Stimulated activated CD8-positive, alpha-beta memory T cell treated with anti-CD3 and anti-CD28 coated beads, Interleukin-7, amount 100 ng/mL, for 4 hours (primary cell): ENCODE measurements at places on chromosomes 1 and 21.

GRCh38 chr1:45836451-45836850 is 33.0 kb downstream of the MAST2 start:
- no peak for DNase-seq

DNA sequence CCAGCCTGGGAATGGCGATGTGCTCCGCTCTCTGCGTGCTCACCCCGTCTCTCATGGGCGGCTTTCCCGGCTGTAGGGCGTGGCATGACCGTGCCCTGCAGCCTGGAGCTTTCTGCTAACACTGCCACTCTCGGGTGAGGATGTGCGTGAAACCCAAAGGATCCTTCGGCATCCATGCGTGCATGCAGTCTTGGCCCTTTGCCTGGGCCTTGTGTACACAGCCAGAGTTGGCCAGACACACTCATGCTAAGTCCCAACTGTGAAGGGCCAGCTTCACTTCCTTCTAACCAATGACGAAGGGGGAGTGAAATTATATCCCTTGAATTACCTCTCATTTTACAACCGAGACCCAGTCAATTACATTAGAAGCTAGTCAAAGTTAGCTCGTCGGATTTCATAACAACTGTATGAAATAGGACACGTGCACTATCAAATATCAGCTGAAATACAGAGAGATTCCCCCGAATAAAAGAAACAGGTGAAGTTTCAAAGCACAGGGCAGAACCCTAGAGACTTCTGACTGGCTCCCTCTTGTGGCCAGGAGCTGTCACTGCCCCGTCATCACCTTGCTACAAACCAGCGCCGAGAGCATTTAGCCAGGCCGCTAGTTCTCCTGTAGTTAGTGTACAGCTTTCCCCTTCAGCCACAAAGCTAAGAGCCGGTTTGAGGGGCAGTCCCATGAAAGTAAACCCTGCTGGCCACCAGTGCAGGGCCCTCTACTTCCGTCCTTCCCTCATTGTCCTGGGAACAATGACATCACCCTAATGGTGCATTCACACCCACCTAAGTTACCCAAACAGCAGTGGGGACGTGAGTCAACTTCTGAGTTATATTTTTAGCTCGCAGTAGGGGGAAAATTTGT is 63.4 kb upstream of the COA6 start:
- DNase-seq: peak; percentile 53

GRCh38 chr1:5796028-5796427 is 196.2 kb downstream of the NPHP4 start:
- no peak for DNase-seq

DNA sequence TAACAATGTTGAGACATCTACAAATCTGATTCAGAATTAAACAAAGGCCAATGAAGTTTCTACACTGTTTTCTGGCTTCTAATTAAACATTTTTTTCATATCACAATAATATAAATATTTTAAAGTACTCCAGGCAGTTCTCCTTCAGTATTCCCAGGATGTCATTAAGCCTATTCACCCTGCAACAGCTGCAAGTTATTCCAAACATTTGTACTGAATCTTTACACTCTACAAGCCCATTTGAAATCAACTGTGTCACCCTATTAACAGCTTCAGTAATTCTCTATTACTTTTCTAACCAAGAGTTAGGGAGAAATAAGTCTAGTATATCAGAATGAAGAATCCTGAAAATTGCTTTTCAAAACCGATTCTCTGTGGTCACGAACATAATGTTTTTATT is 124.6 kb downstream of the OLFML2B start:
- no peak for DNase-seq

DNA sequence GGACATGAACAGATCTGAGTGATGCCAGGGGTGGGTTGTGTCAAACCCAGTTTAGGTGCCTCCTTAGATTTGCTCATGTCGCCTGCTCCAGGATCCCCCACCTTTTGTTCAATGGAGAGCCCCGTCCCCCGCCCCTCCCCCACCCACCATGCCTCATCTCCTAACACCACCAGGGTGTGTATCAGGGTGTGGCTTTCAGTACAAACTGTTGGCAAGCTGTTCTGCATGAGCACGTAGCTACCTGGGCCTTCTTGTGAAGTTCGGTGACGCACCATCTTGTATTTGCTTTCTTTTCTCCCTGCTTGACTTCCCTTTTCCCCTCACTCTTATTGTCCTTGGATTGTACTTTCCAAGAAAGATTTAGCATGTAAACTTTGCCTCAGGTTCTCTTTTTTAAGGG is 94.8 kb downstream of the EBNA1BP2 start:
- DNase-seq: no peak

- DNase-seq: no peak
Observed at GRCh38 chr21:36767096-36767495, 68.2 kb downstream of the SIM2 start.

- DNase-seq: no peak
Observed at GRCh38 chr1:28196330-28196729, 19.8 kb upstream of the PTAFR start.

DNA sequence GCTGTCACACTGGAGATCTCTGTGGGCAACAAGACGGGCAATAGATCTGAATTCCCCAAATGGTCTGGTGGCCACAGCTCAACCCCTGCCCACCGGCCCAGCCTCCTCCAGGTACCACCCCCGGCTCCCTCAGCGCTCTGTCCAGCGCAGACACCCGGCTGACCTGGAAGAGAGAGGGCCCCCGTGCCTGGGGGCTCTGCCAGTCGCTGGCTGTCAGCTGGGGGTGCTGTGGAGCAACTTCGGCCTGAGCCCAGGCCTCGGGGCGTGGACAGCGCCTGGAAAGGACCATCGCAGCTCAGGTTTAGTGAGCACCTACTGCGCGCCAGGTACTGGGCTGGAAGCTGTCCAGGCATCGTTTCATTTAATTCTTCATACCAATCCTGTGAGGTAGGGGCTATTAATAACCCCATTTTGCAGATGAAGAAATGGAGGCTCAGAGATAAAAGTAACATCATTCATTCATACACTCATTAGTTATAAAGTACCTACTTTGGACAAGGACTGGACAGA is 51.0 kb downstream of the AHDC1 start:
- no peak for DNase-seq

- DNase-seq: no peak
Observed at GRCh38 chr21:22961258-22961657, 1963.0 kb downstream of the NCAM2 start.

GRCh38 chr1:70134148-70134547 is 71.2 kb downstream of the LRRC40 start:
- no peak for DNase-seq

GRCh38 chr1:94101613-94102525 is 19.1 kb downstream of the ABCA4 start:
- no peak for DNase-seq
